Hematopoietic multipotent progenitor cell treated with erythropoietin and hydrocortisone succinate and interleukin-3 and kit ligand, for 15 days (in vitro differentiated cells): ENCODE measurements at places on chromosomes 16 and 17.

DNA sequence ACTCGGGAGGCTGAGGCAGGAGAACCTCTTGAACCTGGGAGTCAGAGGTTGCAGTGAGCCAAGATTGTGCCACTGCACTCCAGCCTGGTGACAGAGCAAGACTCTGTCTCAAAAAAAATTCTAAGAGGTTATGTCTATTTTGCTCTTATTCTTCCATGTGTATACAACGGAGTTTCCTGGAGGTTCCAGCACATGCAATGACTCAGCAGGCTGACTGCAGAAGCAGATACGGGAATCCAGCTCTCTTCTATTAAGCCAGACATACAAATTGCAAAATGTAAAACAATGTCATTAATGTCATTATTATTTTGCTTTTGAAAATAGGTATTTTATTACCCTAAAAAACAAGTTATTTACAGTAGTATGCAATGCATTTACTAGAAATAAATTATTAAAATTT is 18.4 kb downstream of the MIEF2 start:
- no peak for DNase-seq

DNA sequence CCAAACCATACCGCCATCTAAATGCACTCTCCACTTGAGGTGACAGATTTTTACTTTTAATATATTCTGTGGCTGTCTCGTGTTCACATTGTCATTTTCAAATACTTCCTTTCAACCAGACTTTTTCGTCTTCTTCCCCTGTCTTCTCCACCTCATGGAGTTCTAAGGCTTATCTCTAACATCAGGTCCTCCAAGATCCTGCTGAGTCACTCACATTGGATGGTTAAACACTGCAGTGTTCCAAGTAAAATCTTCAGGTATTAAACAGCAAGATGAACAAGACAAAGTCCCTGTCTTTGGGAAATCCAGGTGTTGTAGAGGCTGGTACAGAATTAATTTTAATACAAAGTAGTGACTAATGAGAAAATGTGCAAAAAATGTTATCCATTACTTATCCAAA is 330.2 kb upstream of the KIF2B start:
- no peak for DNase-seq

DNA sequence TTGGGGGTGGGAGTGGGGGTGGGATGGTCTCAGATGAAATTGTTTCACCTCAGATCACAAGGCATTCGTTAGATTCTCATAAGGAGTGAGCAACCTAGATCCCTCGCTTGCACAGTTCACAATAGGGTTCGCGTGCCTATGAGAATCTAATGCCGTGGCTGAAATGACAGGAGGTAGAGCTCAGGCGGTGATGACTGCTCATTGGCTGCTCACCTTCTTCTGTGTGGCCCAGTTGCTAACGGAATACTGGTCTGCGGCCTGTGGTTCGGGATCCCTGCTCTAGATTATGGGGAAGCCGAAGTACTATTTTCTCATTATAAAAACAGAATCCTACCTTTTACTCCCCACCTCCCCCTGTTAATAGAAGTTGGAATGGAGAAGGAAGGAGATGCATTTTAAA is 18.9 kb downstream of the CLTC start:
- peak; percentile 42 for DNase-seq

- peak; percentile 57 for DNase-seq
Measured at GRCh38 chr16:142405-142967, 4.0 kb upstream of the NPRL3 start.

GRCh38 chr17:17523001-17523730 is 27.0 kb upstream of the RASD1 start:
- DNase-seq = no peak

DNA sequence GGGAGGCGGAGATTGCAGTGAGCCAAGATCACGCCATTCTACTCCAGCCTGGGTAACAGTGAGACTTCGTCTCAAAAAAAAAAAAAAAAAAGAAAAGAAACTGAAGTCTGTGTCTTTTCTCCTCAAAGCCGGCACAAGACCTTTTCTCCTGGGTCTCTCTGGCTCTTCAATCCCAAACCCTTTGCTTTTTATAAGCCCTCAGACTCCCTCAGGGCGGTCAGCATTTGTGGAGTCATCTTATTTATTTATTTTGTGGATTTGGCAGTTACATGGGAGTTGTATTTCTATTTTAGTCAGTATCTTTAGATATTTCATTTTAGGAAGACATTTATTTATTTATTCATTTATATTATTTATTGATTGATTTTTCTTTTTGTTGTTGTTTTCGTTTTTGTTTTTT is 57.7 kb upstream of the MAP3K14 start:
- no peak for DNase-seq

GRCh38 chr17:67492251-67492740 is 115.2 kb downstream of the PITPNC1 start:
- DNase-seq = no peak

DNA sequence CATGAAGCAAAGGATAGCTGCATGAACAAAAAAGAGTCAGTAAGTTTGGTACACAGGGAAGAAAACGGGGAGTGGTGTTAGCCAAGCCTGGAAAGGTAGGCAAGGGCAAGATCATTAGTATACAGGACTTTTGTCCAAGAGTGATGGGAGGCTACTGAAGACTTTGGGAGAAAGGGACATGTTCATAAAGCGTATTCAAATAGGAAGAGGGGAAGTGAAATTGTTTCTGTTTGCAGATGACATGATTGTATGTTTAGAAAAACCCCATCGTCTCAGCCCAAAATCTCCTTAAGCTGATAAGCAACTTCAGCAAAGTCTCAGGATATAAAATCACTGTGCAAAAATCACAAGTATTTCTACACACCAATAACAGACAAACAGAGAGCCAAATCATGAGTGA is 19.4 kb downstream of the CDYL2 start:
- no peak for DNase-seq

GRCh38 chr16:68447653-68448359 is 502 bp downstream of the SMPD3 start:
- no peak for DNase-seq

DNA sequence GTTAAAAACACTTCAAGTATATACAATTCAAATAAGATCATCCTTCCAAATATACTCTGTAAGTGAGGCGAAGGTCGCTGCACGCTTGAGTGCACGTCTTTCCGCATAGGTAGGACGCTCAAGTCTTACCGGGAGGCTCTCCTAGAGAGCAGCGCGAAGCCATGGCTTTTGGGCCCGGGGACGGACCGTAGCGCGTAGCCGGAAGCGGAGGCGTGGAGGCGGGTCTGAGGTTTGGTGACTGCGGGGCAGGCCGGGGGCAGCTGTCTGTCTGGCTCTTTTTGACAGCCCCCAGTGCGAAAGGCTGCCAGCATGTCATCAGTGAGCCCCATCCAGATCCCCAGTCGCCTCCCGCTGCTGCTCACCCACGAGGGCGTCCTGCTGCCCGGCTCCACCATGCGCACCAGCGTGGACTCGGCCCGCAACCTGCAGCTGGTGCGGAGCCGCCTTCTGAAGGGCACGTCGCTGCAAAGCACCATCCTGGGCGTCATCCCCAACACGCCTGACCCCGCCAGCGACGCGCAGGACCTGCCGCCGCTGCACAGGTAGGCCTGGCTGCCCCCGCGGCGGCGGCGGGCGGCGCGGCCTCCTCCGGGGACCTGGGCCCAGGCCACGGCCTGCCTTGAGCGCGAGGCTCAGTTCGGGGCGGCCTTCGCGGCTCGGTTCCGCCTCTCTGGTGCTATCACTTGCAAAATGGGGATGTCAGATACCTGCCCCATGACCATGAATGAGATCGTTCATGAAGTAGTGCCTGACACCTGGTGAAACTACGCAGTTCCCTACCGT is at the start of gene LONP2:
TSS of gene LONP2 (plus strand) at position 221 of the 783 bp plus-strand sequence. CDS start at position 310, 89 bp downstream.
- peak; percentile 77 for DNase-seq

- DNase-seq = no peak
Measured at GRCh38 chr17:66498580-66498979, 196.2 kb downstream of the PRKCA start.

GRCh38 chr17:3003296-3004149 is 59.9 kb downstream of the OR1D5 start:
- DNase-seq = no peak

DNA sequence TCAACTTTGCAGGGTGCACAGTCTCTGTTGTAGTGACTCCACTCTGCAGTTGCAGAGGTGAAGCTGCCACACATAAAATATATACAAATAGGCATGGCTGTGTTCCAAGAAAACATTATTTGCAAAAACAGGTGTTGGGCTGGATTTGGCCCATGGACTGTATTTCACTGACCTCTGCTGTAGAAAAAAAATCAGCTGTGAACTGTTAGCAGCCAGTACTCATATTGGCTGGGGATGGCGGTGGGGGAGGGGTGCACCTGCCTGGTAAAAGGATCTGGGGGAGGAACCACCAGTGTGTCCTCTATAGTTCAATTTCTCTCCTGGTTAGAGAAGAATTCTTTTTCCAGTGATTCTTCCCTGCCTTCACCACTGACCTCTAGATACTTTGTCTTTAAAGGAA is 50.0 kb downstream of the SHISA9 start:
- no peak for DNase-seq

GRCh38 chr17:48296453-48296852 is 133.6 kb downstream of the SKAP1 start:
- DNase-seq = no peak

DNA sequence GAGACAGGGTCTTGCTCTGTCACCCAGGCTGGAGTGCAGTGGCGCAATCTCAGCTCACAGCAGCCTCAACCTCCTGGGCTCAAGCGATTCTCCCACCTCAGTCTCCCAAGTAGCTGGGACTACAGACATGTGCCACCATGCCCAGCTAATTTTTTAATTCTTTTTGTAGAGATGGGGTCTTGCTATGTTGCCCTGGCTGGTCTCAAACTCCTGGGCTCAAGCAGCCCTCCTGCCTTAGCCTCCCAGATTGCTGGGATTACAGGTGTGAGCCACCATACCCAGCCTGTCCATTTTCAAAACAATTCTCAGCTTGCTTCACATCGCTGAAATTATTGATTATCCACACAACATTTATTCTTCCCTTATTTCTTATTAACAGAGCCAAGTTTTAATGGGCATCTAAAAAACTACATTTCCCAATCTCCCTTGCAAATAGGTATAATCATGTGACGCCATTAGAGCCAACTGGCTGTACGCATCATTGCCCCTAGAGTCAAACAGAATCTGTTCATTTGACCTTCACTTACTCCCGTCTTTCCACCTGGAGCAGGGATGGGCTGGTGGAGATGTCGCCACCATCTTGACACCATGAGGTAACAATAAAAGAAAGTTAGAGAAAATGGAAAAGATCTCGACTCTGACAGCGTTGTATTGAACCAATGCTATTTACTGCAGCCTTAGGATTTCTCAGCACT is 148.0 kb upstream of the FOXF1 start:
- no peak for DNase-seq

DNA sequence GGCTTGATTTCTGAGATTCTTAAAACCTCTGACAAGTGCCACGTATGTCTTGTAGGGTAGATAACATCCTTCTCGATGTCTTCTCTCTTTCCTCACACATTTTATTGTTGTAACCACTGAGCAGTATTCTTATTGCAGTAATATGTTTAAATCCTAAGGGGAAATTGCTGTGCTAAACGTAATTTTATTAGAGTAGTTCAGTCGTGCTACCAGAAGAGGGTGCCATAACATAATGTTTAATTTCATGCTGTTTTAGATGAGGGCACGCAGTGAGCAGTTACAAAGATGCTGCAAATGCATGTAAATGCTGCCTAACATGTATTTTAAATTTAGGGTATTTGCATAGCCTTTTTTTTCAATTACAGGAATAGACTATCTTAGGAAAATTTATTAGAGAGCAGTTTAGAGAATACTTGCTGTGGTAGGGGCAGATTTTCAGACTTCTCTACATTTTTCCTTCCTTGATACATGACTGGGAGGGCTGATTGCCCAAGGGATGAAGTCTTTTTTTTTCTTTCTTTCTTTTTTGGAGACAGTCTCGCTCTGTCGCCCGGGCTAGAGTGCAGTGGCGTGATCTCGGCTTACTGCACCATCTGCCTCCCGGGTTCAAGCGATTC is 51.7 kb downstream of the GAN start:
- peak; percentile 57 for DNase-seq

- no peak for DNase-seq
Measured at GRCh38 chr17:29048440-29049368, 5.8 kb downstream of the PIPOX start.

GRCh38 chr17:74690409-74690825 is 22.3 kb downstream of the CD300LF start:
- no peak for DNase-seq

- DNase-seq = no peak
Measured at GRCh38 chr17:9009096-9009495, 12.2 kb upstream of the NTN1 start.

- DNase-seq = no peak
Measured at GRCh38 chr17:78717431-78717980, 64.6 kb downstream of the CYTH1 start.

- no peak for DNase-seq
Measured at GRCh38 chr17:30812218-30813177, 12.0 kb downstream of the CRLF3 start.

- peak; percentile 84 for DNase-seq
Measured at GRCh38 chr17:42677921-42678781, 1.4 kb upstream of the PLEKHH3 start.

DNA sequence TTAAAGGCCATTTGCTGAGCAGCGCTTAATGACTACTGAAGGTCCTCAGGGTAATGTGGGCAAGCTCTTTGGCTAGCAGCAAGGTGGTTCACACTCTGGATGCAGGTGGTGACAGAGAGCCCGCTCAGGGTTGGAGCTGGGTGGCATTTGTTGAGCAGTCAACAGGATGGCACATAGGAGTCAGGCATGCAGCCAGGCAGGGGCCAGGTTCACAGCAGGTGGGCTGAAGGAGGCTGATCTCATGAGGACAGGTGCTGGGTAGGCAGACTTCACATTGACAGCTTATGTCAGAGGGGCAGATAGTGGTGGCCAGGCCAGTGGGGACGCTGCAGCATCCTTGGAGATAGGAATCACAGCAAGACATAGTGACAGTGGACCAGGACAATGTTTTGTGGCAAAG is 4.5 kb downstream of the KRTAP3-1 start:
- DNase-seq = no peak

DNA sequence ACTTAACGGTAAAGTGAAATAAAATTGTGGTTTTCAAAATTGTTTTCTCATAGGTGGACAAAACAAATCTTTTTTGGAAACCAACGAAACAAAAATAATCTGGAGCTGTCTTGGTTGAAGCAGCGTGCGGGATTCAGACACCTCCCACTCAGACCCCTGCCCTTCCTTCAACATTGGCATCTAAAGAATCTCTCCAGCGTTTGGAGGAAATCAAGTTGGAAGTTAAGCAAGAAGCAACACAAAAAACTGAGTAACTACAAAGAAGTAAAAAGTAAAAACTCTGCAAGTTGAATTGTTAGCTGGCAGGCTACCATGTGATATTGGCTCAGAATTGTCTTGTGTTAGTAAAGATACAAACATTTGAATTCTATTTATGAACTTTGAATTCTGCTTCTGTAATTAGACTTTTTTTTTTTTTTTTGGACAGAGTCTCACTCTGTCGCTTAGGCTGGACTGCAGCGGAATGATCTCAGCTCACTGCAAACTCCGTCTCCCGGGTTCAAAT is 361.0 kb upstream of the PMFBP1 start:
- no peak for DNase-seq
